T-helper 17 cell (primary cell): ENCODE measurements at places on chromosomes 1 and 21.

DNA sequence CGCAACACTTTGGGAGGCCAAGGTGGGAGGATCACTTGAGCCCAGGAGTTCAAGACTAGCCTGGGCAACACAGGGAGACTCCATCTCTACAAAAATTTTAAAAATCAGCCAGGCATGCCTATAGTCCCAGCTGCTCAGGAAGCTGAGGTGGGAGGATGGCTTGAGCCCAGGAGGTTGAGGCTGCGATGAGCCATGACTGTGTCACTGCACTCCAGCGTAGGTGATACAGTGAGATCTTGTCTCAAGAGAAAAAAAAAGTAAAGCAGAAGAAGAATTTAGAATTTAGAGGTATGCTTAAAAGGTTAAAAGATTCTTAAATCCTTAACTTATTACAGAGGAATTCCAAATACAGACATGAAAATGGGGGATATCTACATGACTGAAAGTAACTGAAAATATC, 79.5 kb downstream of the SMYD3 start:
- DNase-seq: no peak

- DNase-seq: peak; percentile 36
Measured at GRCh38 chr1:198934901-198935305, 296.1 kb downstream of the PTPRC start.

DNA sequence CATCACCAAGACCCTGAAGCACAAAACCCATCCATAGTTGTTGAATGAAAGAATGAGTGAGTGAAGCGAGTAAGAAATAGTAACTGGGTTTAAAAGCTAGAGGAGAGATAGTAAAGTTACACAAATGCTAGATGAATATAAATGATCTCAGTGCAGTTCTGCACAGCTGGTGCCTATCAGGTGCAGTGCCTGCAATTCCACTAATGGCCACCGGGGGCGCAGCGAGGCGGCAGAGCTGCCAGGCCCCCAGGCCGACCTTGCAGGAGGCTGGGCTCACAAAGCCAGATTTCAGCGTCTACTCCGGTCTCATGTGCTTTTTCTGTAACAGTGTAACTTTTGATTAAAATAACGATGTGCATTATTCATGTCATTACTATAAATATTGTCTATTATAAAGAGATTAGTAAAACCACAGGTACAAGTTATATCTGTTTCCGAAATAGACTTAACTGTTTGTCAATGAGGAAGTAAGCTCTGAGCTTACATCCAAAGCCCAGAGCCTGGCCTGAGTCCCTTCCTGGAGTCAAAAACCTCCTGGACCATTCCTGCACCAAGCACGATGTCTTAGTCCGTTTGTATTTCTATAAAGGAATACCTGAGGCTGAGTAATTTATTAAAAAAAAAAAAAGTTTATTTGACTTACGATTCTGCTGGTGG, 477.6 kb downstream of the NPHP4 start:
- peak; percentile 72 for DNase-seq

DNA sequence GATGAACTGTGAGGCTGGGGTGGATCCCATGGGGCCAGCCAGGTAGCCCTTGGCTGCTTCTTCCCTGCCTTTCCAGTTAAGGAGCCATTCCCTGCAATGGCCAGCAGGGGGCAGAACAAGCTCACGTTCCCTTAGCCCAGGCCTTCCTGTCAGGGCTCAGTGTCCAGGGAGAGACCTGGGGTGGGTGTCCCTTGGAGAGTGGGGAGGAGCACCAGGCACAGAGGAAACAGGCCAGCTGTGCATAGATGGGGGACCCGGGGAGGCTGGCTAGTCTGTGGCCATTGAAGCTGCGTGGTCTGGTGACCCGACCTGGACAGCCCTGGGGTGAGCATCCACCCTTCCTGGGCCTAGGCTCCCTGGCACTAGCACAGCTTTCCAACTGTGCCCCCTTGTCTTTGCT, 13.2 kb upstream of the EPS8L3 start:
- DNase-seq: peak; percentile 60

DNA sequence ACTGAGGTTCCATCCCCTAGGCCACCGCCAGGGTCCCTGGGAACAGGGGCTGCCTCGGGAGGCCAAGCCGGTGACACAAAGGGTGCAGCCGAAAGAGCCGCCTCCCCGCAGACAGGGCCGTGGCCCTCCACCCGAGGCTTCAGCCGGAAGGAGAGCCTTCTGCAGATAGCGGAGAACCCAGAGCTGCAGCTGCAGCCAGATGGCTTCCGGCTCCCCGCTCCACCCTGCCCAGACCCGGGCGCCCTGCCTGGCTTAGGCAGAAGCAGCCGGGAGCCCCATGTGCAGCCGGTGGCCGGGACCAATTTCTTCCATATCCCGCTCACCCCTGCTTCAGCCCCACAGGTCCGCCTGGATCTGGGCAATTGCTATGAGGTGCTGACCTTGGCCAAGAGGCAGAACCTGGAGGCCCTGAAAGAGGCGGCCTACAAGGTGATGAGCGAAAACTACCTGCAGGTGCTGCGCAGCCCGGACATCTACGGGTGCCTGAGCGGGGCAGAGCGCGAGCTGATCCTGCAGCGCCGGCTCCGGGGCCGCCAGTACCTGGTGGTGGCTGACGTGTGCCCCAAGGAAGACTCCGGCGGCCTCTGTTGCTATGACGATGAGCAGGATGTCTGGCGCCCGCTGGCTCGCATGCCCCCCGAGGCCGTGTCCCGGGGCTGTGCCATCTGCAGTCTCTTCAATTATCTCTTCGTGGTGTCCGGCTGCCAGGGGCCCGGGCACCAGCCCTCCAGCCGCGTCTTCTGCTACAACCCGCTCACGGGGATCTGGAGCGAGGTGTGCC, 1.4 kb downstream of the KLHDC7A start:
- no peak for DNase-seq

DNA sequence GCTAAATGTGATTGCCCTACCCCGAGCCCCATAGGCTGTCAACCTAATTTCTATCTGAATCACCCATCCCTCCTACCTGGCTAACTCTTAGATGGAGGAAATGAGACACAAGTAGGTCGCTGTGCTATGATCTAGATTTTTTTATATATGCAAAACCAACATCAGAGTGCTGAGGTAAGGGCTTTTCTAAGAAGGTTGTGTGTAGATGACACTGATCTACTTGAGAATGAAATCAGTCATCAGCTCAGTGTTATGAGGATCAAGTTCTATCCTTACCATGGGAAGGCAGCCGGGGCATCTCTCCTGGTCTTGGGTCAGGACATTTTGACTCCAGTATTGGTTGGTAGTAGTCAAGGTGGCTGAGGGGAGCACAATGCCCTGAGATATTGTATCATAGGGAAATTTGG, 23.6 kb downstream of the SLAMF1 start:
- no peak for DNase-seq

GRCh38 chr1:89259283-89259971, 13.2 kb downstream of the GBP5 start:
- DNase-seq: peak; percentile 12

- no peak for DNase-seq
Measured at GRCh38 chr1:154433161-154433764, 28.1 kb downstream of the IL6R start.

- no peak for DNase-seq
Measured at GRCh38 chr1:66143651-66144050, 351.0 kb downstream of the PDE4B start.

- no peak for DNase-seq
Measured at GRCh38 chr1:57819893-57820292, 396.0 kb upstream of the DAB1 start.

GRCh38 chr1:15573477-15573876, 11.4 kb downstream of the AGMAT start:
- no peak for DNase-seq

- DNase-seq: peak; percentile 72
Measured at GRCh38 chr1:24932284-24932683, 2.2 kb upstream of the RUNX3 start.
